ENCODE measurements at places on chromosomes 4 and X.

DNA sequence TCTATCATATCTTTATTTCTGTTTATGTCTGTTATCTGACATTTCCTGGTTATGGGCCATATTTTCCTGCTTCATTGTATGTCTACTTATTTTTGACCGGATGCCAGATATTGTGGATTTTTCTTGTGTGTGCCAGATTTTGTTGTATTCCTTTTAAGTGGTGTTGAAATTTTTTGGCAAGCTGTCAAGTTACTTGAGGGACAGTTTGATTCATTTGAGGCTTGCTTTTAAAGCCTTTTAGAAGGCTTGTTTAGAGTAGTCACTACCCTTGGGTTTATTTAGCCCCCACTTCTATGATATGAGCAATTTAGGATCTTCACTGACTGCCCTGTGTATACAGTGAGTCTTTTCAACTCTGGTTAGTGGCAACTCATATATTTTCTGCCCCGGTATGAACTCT lies 29.2 kb upstream of the NPY2R start:
- no peak for DNase-seq

DNA sequence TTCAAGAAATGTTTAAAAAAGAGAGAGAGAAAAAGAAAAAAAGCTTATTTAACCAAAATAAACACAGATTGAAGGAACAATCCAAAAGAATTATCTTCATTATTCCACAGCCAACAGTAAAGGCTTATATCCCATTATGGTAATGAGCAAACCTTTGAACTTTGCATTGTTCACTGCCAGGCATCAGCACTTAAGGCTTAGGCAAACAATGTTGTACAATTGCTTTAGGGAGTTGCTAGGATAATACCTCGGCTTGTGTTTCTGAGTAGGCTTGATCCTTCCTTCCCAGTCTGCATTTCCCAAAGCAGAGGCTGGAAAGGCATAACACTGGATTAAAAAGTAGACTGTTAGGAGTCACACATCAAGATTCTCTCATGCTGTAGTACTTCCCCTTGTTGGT lies 352.7 kb upstream of the IGFBP7 start:
- DNase-seq = no peak

GRCh38 chr4:40630335-40631021 lies 814 bp upstream of the RBM47 start:
- no peak for DNase-seq

- DNase-seq = no peak
Observed at GRCh38 chrX:109974906-109975655, 27.8 kb upstream of the TMEM164 start.

GRCh38 chrX:153968754-153969124 lies 2.9 kb downstream of the HCFC1 start:
- no peak for DNase-seq

All from effector CD8-positive, alpha-beta T cell (primary cell).